ENCODE measurements at places on chromosomes 11 and 22.
A peak's percentile ranks its signal among the peaks of the same experiment; 100 is the strongest.

DNA sequence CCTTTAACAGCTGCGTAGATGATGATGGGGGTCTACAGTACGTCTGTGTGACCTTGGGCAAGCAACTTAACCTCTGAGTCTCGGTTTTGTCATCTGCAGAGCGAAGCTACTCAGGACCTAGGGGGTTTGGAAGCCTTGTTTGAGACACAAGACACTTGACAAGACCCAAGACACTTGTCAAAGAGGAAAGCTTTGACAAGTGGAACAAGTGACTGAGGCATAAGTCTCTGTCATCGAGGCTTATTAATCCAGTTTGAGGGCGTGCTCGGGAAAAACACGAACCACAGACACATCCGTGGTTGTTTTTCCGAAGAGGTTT, 732 bp upstream of the PC start:
- no peak for DNase-seq

DNA sequence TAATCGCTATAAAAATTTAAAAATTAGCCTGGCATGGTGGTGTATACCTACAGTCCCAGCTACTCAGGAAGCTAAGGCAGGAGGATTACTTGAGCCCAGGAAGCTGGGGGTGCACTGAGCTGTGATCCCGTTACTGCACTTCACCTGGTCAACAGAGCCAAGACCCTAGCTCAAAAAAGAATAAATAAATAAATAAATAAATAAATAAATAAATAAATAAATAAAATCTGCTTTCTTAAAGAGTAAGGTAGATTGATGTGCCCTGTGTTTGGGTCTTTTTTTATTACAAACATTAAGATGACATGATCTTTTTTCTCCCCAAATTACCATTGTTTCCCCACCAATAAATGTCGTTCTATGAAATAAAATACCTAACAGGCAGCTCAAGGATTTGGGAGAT, 114.3 kb upstream of the APOA1 start:
- DNase-seq = no peak

- DNase-seq = no peak
These were observed 33.1 kb upstream of the NCAM1 start for GRCh38 chr11:112928136-112928535.

GRCh38 chr11:11336664-11337063, 16.4 kb downstream of the CSNK2A3 start:
- DNase-seq = no peak

DNA sequence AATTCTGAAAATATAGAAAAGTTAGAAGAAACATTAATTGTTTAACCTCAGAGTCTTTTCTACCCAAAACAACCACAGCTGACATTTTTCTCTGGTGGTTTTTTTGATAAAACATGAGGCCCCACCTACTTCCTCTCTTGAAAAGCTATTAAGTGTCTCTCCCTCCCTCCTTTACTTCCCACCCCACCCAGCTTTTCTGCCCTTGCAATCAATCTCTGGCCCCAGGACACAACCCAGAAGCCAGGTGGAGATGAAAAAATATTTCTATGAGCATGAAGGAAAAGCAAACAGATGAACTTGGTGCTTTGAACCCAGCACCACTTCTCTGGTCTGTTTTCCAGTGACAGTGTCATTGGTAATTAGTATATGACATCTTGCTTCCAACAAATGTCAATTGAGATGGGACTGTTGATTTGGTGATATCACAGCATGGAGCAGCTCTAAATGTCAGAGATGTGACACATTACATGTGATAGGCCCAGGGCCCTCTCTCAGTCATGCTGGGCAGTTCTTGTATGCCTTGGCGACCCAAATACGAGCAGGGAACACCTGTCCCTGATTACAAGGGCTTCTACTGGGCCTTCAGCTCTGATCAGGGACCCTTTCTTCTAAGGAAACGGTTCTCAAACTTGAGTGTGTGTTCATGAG, 23.9 kb upstream of the TMPRSS13 start:
- DNase-seq = no peak

DNA sequence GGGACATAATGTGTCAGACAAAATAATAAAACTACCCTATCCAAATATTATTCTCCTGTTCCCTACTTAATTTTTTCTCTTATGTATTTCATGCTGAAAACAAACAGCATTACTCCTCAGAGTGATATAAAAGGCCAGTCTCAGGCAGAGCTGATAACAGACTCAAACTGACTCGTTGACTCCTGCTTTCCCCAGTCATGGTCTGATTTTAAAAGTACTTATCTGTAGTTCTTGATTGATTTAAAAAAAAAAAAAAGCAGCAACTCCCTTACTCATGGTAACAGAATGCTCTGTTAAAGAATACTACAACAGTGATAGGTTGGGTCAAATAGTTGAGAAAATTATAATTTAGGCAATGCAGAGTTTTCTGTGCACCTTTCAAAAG, 90.3 kb upstream of the BARX2 start:
- DNase-seq = no peak

DNA sequence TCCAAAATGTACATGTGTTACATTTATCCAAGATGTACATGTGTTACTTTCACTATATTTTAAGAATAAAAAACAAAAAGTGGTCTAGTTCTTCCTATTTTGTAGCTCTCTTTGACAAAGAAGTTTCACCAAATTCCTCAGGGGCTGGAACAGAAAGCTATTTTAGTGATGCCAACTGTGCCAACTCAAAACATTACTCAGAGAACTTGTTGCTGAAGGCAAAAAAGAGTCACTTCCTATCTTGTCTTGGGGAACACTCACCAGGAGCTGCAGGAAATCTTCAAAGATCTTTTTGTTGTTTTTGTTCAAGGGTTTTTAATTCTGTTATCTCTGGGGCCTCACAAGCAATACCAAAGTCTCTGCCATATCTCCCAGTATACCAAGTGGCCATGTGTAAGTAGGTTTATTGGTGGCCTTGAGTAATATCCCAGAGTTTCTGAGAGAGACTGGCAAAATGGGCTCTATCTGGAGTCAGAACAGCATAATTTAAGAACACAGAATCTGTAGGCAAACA, 13.6 kb upstream of the EED start:
- no peak for DNase-seq

DNA sequence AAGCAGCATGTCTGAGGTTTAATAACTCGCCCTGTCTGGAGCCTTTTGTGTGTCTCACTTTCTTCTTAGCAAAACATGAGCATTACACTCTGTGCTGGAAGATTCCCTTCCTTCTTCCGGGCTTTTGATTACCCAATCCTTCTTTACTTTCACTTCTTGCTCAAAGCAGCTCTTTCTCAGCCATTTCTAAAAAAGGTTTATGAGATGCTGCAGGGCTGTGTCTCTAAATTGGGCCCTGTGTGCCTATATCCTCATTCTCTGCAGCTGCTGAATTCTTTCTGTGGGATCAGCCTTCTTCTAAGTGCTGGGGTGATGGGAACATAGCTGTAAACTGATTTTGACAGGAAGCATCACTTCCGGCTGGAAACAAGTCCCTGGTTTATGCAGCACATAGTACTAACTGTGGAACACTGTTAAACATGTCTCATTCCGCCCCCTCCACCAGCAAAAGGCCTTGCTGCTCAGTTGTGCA, 71.8 kb downstream of the PIWIL4 start:
- DNase-seq = no peak

GRCh38 chr11:113322158-113322557, 7.8 kb downstream of the TTC12 start:
- DNase-seq = no peak

DNA sequence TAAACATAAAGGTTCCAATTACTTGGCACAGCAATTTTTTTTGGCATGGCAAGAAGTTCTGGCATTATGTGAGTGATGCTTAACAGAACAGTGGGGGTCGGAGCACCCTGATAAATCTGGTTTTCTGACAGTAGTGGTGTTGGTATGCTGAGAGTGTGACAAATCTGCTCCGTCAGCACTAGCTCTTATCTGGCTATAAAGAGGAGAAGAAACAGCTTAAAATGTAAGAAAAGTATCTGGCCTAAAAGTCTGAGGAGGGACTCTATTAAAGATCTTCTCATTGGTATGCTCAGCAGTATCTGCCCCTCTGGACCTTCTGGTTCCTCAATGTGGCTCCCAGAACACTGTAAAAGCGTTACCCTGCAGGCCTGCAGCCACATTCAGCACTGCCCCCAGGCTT, 137.4 kb downstream of the PLEKHA7 start:
- no peak for DNase-seq

- no peak for DNase-seq
These were observed 517.9 kb downstream of the TBC1D22A start for GRCh38 chr22:47280301-47280700.

DNA sequence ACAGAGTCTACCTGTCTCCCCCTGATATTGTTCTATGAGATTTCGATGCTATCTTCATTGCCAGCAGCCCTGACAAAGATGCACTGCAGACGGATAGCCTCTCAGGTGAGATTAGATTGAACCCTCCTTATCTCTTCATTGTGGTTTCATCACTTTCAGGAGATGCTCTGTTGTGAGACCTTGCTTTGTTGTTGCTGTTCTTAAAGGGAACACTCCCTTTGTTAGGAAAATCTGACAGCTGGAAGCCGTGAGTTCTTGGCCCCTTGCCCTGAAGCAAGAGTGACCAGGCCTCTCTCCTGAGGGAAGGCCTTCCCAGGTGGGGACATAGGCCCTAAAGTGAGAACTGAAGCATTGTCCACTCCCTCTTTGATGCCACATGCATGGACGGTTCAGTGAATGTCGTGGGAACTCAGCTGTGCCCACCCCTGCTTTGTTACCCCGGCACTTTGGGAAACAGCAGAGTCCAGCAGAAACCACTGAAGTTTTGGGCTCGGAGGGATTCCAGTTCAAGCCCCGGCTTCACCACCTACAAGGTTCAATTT, 976.1 kb downstream of the TBC1D22A start:
- no peak for DNase-seq

- DNase-seq = no peak
These were observed 71.8 kb downstream of the PHF21A start for GRCh38 chr11:46049325-46049897.

- DNase-seq = no peak
These were observed 75.1 kb downstream of the INSC start for GRCh38 chr11:15189641-15190365.

DNA sequence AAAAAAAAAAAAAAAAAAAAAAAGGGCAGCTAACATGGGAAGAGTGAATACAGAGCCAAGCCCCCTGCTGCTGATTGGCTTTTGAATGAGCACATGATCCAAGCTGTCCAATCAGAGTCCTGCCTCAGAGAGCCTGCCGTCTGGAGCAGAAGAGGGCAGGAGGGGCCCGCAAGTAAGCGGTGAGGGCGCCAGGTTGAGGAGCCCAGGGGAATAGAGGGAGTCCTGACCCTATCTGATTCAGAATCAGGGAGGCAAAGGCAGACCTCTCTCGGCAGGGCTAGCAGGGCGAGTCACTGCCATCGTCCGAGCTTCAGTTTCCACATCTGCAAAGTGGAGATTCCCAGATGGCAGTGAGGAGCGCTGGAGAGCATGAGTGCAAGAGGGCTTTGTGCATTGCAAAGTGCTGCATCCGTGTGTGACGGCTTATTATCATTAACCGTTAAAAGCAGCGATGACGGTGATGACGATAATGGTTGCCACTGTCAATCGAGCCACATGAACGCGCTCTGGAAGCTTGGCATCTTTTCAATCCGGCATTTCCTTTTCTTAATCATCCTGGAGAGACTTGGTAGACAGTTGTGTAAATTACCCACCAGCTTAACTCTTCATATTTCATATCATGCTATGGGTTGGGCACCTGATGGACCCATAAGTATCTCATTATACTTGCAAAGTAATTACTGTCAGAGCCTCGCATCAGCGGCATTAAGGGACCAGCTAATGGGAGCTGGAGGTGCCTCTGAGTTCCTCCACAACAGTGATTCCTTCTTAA, 68.6 kb upstream of the ATXN10 start:
- DNase-seq = no peak

GRCh38 chr22:36417281-36417686, 29.5 kb upstream of the MYH9 start:
- DNase-seq = peak; percentile 19

DNA sequence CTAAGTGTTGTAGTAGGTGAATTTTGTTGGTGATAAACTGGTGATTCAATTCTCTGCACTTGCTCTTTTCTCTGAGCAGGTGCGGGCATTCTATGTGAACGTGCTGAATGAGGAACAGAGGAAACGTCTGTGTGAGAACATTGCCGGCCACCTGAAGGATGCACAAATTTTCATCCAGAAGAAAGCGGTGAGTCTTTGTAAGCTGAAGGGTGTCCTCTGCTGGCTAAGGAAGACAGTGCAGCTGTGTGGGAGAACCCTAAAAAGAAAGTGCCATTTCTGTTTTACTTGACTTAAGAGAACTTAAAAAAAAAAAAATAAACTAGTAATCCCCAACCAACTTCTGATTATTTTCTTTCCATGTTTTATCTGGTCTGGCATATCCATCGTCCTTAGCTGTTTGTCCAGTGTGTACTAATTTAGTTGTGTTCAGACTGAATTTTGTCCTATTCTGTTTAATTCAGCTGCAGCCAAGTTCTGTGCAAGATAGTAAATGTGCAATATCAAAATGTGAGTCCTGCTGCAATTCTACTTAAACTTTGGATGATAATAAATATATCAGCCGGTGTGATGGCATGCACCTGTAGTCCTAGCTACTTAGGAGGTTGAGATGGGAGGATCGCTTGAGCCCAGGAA, 29.6 kb downstream of the CAT start:
- peak; percentile 78 for DNase-seq

GRCh38 chr11:34621876-34622275, 983 bp downstream of the EHF start:
- DNase-seq = no peak

DNA sequence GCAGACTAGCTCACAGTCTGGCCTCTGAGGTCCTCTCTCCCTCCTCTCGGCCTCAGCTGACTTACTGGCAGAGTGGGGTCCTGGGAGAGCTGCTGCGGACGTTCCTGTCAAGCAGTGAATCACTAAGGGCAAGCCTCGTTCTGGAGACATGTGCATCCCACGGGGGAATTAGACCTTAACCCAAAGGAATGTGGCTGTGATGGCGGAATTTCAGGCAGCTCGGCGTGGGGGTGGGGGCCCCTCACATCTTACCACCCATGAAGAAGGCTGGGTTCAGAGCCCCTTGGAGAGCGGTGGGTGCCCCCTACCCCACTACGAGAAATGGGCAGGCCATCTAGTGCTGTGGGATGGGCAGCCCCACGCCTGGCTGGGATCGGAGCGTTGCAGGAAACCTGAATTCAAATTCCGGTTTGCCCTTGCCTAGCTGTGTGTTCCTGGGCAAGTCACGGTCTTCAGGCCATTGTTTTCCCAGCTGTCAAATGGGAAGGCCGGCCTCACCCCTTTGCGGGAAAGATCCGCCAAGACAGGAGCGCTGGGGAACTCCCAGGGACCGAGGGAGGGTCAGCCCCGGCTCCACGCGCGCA, 554 bp downstream of the LRRC32 start:
- no peak for DNase-seq

DNA sequence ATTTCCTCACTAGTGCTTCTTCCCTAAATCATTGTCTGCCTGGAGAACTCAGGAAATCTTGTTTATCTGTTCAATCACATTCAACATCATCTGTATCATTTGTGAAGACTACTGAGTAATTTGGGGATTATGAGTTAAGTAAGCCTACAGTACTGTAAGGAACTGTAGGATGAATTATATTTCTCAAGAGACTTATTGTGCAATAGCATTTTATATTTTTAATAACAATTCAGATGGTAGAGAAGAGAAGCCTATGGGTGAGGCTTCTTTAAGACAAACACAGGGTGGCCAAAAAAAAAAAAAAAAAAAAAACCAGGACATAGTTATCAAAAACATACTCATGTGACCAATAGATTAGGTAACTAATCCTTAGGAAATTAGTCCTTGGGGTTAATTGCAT, 282.7 kb downstream of the FAM181B start:
- no peak for DNase-seq

Measured in activated naive CD4-positive, alpha-beta T cell treated with anti-CD3 and anti-CD28 coated beads for 36 hours (primary cell).